ENCODE measurements at places on chromosomes 7 and 10.

DNA sequence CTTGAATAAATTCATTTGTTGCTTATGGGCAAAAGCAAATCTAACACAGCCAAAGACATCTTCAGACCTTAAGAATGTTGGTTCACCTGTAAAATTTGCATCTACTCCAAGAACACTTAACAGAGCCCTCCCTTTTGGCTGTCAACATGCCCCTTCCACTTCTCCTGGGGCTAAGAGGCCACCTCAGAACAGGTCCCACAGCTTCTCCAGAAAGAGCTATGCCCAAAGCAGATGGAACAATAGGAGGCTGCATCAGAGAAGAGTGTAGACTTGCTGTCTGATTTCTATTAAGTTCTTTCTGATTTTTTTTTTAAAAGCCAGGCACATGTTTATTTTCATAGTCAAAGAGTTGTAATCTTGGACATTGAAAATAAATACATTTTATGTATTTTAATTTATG lies 26.1 kb upstream of the TRIL start:
- no peak for DNase-seq

GRCh38 chr10:63267414-63268148 lies 134.5 kb downstream of the NRBF2 start:
- no peak for DNase-seq

DNA sequence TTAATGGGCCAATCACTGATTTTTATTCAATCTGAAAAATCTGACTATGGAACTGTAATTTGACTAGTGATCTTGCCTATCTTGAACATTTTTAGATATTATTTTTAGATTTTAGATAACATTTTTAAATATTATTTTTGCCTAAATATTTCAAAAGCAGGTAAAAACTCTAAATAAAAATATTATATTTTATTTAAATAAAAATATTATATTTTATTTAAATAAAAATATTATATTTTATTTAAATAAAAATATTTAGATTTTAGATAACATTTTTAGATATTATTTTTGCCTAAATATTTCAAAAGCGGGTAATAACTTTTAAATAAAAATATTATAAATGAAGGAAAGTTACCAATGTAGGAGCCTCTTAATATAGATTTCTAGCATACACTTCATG lies 187.8 kb downstream of the PHF14 start:
- DNase-seq, result no peak

- no peak for DNase-seq
These were observed 7.9 kb upstream of the NKX2-3 start for GRCh38 chr10:99524736-99525380.

- no peak for DNase-seq
These were observed 84.3 kb upstream of the RHEB start for GRCh38 chr7:151603951-151604350.

DNA sequence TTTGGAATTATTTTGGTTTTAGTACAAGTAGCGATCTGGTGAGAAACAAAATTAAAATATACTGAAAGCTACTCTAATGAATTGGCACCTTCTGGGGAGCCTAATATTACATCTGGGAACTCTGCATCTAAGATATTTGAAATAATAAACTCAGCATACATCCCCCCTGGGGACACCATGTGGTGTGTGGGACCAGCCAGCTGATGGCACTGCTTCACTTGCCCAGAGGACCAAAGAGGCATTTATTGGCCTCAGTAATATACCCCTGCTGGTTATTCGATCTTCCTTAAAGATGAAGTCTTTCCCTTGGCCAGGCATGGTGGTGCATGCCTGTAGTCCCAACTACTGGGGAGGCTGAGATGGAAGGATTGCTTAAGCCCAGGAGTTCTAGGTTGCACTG lies 195.1 kb upstream of the AUTS2 start:
- no peak for DNase-seq

- no peak for DNase-seq
These were observed 1.4 kb upstream of the TSPAN15 start for GRCh38 chr10:69449841-69450240.

DNA sequence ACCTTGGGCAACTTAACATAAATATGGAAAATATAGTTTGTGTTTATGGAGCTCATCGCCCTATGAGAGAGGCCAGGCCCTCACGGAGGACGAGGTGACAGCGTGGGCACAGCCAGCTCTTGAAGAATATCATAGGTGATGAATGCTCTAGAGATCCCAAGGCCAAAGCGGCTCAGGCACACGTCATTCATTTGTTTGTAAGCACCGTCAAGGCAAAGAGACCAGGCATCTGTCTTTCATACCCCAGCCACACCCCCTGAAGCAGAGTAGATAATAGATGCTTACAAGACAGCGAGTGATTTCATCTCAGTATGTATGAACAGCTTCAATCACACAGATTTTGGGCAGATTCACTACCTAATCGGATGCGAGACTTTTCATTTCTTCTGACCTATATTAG lies 242.1 kb upstream of the C7orf33 start:
- no peak for DNase-seq

DNA sequence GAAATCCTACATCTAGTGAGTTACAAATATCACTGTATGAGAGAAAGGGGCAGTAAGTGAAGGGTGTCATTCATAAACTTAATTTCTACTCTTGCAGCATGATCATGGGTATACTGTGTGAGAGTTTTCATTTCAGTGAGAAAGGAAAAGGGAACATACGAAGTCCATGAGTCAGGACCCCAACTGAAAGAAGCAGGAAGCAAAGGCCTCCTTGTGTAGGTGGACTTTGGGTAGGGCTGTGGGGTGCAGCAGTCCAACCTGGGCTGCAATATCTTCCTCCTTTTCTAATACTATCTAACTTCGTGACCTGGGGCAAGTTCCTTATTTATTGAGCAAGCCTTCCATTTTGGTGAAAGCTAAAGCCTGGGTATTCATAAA lies 248.2 kb upstream of the TCF7L2 start:
- no peak for DNase-seq

DNA sequence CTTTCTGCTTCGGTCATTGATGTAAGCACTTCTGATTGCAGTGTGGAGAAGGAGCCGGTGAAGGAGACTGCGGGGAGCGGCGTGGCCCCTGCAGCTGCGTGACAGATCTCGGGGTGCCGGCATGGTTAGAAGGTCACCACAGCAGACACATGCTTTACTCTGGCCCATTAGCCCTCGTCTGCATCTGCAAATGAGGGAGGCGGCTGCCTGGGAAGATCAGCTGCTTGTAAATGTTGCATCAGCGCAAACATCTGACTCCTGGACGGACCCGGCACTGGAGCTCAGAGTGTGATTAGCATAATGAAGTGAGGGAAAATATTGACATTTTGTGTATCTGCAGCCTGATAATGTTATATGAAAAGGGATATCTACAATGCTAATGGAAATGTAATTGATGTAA lies 30.5 kb upstream of the MNX1 start:
- no peak for DNase-seq
